NCI-H2081 treated with DMSO at 0.1 percent for 48 hours (cell line): ENCODE measurements at places on chromosomes 13 and 19.

DNA sequence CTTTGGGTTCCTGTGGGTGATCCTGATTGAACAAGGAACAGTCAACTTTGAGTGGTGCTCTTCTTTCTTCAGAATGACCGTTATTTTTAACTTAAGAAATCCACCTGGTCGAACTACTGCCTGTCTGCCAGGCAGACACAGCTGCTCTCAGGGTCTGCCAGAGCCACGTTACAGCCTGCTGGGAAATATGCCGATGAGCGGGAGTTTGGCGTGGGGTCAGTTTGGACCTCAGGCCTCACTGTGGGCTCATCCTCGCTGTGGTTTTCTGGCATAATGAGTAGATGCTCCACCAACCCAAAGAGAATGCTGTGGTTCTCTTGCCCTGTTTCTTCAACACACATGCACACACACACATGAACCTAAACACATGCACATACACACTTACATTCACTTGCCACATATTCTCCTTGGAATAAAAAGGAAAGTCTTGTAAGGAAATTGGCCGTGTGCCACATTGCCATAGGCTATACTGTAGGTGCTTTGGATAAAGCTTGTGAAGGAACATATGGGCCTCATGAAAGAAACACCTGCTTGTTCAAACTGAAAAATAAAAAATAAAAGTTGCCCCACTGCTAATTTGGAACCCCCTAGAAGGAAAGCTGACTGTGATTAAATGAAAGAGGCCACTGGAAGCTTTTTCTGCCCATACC is 598.7 kb upstream of the KLF12 start:
- DNase-seq = no peak

GRCh38 chr19:2429917-2430535 is 2.6 kb upstream of the TIMM13 start:
- no peak for DNase-seq

DNA sequence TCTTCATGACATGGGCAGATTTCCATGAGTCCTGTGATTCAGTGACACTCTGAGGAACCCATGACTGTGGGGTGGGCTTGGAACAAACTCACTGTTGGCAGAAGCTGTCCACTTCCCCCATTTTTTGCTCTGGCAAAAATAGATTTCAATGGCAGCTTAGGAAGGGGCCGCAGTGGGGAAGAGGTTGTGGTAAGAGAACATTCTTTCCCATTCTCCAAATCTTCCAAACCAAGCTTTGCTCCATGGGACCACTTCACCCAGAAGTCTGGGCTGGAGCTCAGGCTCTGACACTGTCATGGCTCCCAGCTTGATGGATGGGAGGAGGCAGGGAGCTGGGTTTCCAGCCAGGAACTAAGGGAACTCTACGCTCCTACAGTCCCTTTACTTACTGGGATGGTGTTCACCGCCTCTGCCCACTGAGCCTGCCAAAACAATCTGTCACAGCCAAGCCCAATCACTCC is 24.9 kb upstream of the MEDAG start:
- DNase-seq = no peak

- no peak for DNase-seq
Measured at GRCh38 chr19:5801796-5802619, 2.9 kb upstream of the NRTN start.

DNA sequence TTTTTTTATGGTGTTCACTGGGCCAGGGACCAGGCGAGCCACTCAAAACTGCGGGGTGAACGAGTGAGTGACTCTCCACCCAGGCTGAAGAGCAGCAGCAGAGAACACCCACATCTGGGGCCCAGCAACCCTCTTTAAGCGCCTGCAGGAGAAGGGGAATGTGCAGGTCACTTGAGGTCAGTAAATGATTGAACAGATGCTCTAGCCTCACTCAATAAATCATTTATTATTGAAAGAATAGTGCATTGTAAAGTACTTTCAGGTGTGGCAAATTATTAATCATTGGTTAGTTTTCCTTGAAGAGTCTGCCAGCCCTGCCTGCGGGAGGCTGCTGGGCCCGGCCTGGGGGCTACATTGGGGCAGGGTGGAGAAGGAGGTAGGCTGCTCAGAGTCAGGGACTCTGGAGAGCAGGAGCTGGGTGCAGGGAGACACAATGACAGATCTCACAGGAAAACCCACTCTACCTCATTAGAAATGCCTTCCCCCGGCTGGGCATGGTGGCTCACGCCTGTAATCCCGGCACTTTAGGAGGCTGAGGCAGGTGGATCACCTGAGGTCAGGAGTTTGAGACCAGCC is 42.5 kb downstream of the ABCC4 start:
- no peak for DNase-seq

GRCh38 chr13:79637133-79637763 is 156.3 kb downstream of the NDFIP2 start:
- DNase-seq = no peak

DNA sequence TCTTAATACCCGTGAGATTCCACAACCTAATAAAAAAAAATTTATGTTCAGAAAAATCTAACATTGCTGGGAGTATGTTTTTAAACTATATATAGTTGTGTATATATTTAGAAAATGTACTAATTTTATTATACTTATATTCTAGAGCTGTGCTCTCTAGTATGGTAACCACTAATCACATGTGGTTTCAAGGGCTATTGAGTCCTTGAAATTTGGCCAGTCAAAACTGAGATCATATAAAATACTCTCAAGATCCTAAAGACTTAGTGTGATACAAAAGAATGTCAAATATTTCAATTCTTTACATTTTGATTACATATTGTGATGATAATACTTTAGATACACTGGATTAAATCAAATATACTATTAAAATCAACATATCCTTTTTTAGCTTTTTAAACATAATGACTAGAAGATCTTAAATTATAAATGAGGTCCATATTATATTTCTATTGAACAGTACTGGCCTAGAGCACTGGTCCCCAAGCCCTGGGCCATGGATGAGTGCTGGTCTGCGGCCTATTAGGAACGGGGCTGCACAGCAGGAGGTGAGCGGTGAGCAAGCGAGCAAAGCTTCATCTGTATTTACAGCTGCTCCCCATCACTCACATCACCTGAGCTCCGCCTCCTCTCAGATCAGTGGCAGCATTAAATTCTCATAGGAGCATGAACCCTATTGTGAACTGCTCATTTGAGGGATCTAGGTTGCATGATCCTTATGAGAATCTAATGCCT is 176.5 kb upstream of the NBEA start:
- DNase-seq = no peak

GRCh38 chr19:2145831-2146241 is 5.5 kb downstream of the AP3D1 start:
- DNase-seq = no peak

DNA sequence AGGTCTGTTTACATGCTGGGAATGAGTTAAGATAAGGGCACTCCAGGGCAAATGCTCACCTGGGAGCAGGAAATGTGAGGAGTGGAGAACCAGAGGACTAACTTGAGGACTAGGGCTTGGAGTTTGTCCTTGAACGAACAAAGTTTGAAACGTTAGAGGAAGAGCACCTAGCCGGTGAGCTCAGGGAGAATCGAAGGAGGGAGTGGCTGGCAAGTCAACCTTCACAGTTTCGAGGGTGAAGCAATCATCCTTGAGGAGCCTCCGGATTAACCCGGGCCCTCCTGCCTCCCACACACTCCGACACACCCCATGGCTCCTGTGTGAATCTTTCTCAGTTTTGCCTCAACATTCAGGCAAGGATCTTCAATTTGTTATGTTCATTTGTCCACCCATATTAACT is 58.6 kb downstream of the LMO7 start:
- DNase-seq = no peak

DNA sequence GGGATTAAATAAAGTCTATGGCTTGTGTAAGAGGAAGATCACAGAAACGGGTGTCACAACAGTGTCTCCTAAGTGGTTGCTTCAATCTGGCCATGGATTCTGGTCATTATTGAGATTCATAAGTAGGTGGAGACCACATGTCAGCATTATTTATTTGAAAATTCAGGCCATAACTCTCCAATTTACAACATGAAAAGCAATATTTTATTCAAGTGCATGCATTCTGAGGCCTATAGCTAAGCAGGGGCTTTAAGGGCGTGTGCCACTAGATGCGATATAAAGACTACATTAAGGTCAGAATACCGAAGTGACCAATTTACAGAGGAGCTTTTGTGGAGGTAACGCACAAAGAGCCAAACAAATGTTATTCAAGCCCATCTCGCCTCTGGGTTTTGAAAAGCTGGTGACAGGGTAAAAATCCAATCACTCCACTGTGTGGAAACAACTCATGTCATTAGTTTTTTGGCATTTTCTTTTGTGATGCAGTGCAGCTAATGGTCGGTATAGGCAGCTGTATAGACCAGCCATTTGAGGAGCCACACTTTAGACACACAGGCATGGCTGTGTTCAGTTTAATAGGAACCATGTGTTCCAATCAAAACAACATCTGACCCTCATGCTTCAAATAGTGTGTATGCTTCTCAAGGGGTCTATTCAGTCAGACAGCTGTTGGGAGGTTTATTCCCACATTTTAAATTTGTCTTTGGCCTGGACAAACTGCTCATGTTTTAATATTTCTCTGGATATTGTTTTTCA is 123.7 kb downstream of the KL start:
- DNase-seq = no peak
